ENCODE measurements at places on chromosomes 11 and 22.

DNA sequence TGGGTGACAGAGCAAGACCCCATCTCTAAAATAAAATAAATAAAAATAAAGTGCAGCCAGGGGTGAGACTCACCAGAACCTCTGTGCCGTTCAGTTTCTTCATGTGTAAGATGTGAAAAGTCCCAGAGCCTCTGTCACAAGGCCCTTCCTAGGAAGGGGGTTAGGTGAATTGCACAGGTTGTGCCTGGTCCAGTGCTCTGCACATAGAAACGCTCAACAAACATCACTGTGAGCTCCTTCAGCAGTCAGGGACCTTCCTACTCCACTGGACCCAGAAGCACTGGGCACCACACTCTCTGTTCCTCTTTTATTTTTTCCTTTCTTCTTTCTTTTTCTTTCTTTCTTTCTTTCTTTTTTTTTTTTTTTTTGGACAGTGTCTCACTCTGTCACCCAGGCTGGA lies 22.3 kb downstream of the MRPL21 start:
- DNase-seq = no peak

DNA sequence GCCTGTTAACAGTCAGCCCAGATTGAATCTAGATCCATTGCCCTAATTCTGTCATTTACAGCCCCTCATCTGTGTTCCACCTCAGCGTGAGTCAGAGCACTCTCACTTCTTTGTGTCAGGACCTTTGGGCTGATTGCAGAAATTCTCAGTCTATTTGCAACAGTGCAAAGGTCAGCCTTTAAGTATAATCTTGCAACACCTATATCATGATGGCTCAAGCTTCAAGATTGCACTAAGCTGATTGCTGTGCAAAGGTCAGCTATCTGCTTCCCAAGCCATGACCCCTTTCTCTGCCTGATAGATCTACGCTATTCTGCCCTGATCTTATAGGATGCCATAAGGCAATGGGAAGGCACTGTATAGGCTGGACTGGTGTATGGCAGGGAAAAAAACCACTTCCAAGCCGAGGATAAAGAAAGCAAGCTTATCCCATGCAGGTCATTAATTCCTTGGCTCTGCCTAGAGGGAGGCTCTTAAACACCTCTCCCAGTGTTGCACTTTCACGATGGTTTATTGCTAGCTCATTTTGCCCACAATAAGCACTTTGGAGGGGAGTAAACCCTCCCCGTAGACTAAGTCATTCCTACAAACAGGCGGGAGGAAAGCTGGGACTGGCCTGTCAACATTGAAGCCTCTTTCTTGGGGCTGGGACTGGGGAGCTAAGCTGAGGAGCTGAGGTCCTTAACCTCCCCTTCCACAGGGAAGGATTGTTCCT lies 100.6 kb downstream of the RRAS2 start:
- peak; percentile 21 for DNase-seq

DNA sequence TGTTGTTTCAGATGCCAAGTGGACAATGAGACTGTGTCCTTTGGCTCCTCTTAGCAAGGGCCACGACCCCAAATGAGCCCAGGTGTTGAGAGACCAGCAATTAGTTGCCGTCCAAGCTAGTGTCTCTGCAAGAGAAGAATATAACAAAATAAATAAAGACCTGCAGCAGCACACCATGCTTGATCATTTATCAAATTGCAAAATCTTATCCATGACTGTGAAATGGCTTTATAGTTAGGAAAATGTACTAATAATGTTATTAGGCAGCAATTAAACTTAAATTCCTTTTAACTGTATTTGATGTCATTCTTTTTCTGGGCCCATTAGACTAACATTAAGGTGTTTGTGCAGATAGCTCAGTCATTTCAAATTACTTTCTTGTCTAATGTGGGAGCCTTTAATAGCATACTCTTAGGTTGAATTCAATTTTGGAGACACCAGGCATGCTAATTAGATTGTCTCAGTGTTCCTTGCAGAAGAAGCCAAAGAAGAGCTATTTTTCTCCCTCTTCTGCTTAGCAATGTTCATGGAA lies 176.1 kb downstream of the RRAS2 start:
- DNase-seq = no peak

DNA sequence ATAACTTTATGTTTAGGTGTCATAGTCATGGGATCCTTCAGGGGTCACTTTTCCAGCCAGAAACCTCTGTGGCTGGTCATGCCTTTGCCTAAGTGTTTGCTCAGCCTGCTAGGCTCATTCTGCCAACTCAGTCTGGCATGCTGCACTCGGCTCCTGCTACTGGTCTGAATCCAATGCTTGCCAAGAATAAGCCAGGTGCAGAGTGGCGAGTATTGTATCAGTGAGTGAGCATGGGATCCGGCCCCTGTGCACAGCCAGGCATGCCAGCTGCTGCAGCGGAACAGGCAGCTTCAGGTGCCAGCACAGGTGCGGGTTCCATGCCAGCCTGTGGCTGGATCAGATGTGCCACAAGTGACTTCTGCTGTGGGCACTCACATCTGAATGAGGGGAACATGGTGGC lies 1269.3 kb upstream of the CNTN5 start:
- no peak for DNase-seq

DNA sequence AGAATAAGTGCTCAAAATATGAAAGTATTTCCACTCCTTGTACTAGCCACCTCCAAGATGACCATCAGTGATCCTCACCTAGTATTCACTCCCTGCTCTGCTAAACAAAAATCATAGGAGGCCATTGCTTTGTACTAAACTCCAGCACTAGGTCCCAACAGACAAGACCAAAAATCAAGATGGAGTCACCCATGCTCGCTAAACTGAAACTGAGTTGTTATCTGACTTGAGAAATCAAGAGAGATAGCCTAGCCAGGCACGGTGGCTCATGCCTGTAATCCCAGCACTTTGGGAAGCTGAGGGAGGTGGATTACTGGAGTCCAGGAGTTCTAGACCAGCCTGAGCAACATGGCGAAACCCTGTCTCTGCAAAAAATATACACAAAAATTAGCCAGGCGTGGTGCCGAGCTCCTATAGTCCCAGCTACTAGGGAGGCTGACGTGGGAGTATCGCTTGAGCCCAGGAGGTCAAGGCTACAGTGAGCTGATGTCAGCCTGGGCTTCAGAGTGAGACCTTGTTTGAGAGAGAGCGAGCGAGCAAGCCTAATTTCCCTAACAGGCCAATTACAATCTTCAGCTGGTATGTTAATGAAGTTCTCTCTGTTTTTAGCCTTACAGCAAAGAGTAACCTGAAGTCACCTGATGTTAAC lies 9.3 kb downstream of the SEC14L6 start:
- DNase-seq = no peak

DNA sequence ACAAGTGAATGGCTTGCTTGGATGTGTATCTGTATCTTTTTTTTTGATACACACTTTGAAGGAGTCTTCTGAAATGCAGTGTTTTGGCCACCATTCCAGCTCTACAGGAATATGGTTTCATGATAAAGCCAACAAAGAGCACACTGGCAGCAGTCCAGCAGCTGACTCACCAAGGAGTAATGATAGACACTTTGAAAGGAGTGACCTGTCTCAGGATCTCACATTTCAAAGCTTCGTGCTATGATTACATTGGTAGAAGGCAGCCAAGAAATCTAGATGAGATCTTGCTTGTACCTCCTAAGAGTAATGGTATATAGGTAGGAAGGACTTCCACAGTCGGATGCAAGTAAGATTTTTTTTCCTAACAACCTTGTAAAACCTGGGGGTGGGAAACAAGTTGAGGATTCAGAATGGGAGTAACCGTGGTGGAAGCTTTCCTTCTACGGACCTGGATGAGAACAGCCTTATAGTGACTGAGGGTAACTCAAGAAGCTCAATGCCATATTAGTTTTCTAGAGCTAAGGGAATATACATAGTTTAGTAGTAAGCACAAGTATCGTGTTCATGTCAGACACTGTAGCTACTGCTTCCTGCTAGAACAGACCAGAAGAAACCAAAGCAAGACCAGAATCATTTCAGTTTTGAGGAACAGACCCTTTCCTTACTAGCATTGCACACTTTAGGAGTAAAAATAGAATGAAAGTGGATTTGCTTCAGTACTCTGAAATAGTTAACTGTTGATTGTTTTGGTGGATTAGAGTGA lies 25.0 kb downstream of the MTMR3 start:
- peak; percentile 97 for DNase-seq

DNA sequence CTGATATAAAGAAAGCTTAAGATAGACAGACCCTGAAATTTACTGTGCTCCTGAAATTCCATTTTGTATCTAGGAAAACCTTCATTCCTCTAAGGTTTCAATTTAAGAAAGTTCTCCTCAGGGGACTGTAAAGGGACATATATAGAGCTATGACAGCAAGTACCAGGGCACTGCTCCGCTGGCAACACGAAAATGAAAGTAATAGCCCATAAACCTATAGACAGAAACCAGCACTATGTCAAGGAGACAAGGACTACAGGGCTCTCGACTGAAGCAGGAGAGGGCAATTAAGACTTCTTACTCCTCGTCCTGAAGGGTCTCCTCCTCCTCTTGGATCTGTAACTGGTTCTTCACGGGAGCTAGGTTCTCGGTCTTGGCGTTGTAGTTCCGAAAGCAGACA lies 6.9 kb downstream of the FEZ1 start:
- no peak for DNase-seq

DNA sequence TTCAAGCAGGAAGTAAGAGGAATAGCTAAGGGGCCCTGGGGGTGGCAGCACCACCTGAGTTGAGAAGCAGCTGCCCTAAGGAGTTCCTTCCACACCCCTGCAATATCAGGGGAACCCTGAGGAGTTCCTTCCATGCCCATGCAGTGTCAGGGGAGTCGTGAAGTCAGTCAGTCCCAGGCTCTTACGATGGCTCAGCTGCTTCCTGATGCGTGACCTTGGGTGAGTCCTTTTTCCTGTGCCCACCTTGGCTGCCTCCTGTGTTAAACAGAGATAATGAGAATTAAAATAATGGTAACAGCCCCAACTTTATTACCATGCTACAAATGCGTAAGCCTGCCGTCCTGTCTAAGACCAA lies 181.1 kb downstream of the MIAT start:
- DNase-seq = no peak

DNA sequence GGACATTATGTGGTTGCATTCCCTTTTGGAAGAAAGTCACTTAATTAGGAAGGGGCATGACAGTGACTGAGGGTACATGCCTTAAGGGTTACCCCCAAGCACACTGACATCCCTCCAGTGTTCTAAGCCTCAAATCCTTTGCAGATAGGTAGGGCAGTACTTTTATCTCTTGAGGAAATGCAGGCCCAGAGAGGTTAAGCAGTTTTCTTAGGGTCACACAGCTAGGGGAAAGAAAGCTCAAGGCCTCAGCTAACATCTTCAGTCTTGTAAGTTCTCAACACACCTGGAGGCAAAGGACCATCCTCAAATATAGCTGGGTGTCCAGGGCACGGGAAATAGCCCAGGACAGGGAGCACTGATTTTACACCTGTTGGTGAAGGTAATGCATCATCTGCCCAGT lies 31.6 kb downstream of the KIAA1671 start:
- no peak for DNase-seq

GRCh38 chr11:96235751-96236150 lies 107.2 kb downstream of the MAML2 start:
- no peak for DNase-seq

DNA sequence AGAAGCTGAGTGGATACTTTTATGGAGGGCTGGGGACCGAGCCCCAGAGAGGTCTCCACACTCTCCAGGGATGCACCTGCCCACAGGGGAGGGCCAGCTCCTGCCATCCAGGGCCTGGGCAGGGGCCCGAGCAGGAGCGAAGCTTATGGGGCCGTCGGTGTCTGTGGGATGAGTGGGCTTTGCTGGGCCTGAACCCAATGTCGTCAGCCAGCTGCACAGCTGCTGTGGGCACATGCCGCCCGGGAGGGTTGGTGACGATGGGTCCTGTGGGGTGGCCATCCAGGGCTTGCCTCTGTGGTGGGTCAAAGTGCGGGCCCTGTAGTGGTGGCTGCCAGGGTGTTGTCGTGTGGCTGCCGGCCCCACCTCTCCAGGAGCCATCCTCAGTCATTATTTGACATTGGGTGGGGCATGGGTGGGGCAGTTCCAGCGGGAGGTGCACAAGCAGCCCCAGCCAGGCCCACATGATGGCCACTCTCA lies 447.1 kb downstream of the TBC1D22A start:
- DNase-seq = no peak

- DNase-seq = no peak
Observed at GRCh38 chr11:81963018-81963417, 770.6 kb downstream of the FAM181B start.

DNA sequence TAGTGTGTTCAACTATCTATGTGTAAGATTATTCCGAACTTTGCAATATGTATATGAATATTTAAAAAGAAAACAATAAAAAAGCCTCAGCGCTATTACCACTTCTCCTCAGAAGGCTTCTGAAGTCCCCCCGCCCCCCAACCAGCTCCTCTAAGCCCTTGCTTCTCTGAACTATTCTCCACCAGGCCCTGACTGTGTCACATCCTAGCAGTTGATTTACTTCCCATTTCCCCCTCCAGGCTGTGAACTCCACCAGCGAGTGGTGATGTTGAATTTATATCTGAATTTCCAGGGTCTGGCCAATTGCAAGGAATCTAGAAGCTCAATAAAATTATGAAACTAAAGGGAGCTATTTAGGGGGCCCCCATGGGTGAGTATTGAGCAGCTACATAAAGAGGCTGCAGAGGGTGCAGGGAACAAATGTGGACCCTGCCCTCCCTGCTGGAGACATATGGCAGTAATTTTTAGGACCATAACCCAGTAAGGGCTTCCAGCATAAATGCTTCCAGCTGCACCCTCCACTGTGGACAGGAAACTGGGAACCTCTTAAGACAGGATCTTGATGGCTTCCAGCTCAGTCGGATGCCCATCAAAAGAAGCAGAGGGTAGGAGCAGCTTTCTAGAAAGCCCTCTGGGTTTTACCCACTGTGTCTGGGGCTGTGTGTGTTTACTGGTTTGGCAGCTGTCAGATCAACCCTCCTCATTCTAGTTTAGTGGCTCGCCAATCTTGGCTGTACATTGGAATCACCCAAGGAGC lies 81.4 kb downstream of the TIMP3 start:
- DNase-seq = no peak

- DNase-seq = no peak
Observed at GRCh38 chr11:73797457-73797856, 9.8 kb downstream of the MRPL48 start.

DNA sequence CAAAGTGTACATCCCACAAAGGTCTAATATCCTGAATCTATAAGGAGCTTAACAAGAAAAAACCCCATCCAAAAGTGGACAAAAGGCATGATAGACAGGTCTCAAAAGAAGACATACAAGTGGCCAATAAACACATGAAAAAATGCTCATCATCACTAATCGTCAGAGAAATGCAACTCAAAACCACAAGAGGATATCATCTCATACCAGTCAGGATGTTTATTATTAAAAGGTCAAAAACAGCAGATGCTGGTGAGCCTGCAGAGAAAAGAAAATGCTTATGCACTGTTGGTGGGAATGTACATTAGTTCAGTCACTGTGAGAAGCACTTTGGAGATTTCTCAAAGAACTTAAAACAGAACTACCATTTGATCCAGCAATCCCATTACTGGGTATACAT lies 12.7 kb downstream of the LGALS12 start:
- peak; percentile 75 for DNase-seq

DNA sequence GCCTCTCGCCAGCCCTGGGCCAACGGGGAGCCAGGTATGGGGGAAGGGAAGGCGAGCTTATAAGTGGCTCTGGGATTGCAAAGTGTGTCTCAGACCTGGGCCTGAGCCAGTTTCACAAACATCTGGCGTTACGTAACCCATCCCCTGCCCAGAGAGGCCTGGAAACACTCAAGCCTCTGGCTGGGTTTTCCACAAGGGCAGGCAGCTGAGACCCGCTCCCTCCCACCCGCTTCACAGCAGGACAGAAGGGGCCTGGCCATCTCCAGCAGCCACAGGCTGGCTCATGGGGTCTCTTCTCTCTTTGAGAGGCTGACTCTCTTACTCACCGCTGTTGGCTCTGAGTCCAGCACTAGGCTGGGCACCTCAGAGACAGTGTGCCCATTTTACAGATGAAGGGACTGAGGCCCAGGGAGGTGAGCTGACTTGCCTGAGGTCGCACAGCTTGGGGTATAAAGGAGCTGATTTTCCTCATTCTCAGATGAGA lies 44.5 kb downstream of the TRIOBP start:
- peak; percentile 83 for DNase-seq
